ENCODE measurements at places on chromosomes 6 and 20.
A peak's percentile ranks its signal among the peaks of the same experiment; 100 is the strongest.

GRCh38 chr6:48766349-48766748 lies 655.4 kb upstream of the PTCHD4 start:
- H3K27ac ChIP-seq = no peak overlapping the region
- no peaks in the 10 kb centered on the region for H3K4me1 ChIP-seq
- no peak overlapping the region for H3K4me3 ChIP-seq

DNA sequence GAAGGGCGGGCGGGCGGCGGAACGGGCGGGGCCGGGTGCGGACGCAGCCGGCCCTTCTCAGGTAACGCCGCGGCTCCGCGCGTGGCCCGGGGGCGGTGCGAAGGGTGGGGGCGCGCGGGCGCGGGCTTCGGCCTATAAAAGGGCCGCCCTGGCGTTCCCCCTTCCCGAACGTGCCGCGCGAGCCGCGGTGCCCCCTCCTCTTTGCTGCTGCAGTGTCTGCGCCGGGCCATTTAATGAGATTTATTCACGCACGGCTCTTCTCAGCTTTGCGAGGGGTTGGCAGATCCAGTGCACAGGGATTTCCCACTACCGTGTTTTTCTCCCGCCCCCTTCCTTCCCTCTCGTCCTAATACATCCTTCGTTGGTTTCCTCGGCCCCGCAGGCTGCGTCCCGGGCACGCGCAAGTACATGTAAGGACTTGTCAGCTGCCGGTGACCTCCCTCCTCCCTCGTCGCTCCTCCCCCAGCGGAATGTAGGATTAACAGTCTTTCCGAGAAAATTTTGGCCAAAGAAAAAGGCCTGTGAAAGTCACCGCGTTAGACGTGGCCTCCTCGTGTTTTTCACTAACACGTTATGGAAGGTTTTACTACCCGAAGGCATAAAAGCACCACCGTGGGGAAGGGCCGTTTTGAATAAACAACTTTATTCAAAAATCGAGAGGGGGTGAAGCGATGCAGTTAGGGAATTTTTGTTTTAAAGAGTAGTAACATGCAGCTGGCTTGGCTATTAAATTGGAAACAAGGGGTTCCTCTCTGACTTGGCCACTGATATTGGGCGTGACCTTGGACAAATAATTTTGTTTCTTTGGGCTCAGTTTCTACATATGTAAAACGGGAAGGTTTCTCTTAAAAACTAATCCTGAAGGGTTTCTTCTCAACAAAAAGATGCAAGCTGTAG lies 966 bp upstream of the REV3L start:
- peaks cover 9% of the 10 kb centered on the region for H3K4me1 ChIP-seq
- peak overlapping the region; percentile 62 for H3K4me3 ChIP-seq
- no peaks in the 10 kb centered on the region for H3K27me3 ChIP-seq
- DNase-seq = peak; percentile 99

GRCh38 chr6:130183271-130184222 lies 39.2 kb downstream of the SAMD3 start:
- H3K27ac ChIP-seq = no peak overlapping the region
- no peaks in the 10 kb centered on the region for H3K4me1 ChIP-seq
- no peak for DNase-seq
- H3K4me3 ChIP-seq = no peak overlapping the region
- H3K27me3 ChIP-seq = no peaks in the 10 kb centered on the region

DNA sequence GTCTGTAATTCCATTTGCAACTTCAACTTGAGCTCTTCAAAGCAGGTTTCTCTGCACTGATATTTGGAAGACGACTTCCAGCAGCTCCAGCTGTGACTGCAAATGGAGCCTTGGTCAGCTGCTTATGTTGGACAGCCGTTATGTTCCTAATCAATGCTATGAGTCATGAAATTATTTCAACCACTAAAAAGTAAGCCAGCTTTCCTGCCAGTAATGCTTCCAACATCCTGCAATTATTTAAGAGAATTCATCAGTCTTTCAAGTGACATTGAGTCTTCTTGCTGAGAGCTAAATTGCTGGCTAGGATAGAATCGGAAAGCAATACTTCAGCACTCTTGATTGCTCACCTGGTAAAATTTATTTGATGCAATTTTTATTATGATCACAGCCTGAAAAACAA lies 375.7 kb downstream of the MMUT start:
- H3K27ac ChIP-seq = no peak overlapping the region
- H3K36me3 ChIP-seq = no peaks in the 10 kb centered on the region

DNA sequence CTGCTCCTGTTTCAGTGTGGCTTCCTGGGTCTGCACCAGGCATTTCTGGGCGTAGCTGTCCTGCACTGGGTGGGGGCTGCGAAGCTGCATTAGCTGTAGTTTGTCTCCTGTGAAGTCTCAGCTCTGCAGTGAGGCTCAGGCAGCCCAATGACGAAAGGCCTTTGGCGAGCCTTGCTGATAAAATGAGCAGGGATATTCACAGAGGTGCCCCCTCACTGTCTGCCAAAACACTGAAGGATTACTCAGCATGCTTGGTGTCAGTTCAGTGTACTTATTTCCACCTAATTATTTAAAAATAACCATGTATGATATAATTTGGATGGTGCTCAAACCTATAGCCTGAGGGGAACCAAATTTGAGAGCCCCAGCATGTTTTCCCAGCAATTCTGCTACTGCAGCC lies 73.5 kb downstream of the ECT2L start:
- no peak overlapping the region for H3K4me3 ChIP-seq
- H3K27ac ChIP-seq = no peak overlapping the region
- no peaks in the 10 kb centered on the region for H3K36me3 ChIP-seq
- no peaks in the 10 kb centered on the region for H3K4me1 ChIP-seq
- no peaks in the 10 kb centered on the region for H3K27me3 ChIP-seq

- H3K27ac ChIP-seq = no peak overlapping the region
- no peaks in the 10 kb centered on the region for H3K4me1 ChIP-seq
- no peak for DNase-seq
- H3K36me3 ChIP-seq = no peaks in the 10 kb centered on the region
- H3K27me3 ChIP-seq = peaks cover 3% of the 10 kb centered on the region
- H3K4me3 ChIP-seq = no peak overlapping the region
Measured at GRCh38 chr20:25125636-25126035, 43.7 kb upstream of the VSX1 start.

GRCh38 chr6:38154731-38155130 lies 335.2 kb downstream of the ZFAND3 start:
- no peak overlapping the region for H3K27ac ChIP-seq
- H3K4me3 ChIP-seq = no peak overlapping the region
- peak; percentile 17 for DNase-seq
- H3K27me3 ChIP-seq = no peaks in the 10 kb centered on the region
- peaks cover 26% of the 10 kb centered on the region for H3K36me3 ChIP-seq
- H3K4me1 ChIP-seq = no peaks in the 10 kb centered on the region
